Activated CD4-positive, CD25-positive, alpha-beta regulatory T cell (primary cell): ENCODE measurements at places on chromosomes 3 and 15.

GRCh38 chr3:148998715-148999423, 7.5 kb downstream of the GYG1 start:
- no peak for DNase-seq

- DNase-seq, result no peak
These were observed 9.8 kb upstream of the RPP14 start for GRCh38 chr3:58296269-58296668.

- DNase-seq, result no peak
These were observed 794.4 kb upstream of the LMCD1 start for GRCh38 chr3:7707187-7707586.

- no peak for DNase-seq
These were observed 32.6 kb upstream of the PCSK6 start for GRCh38 chr15:101522091-101522490.

GRCh38 chr15:69232144-69232543, 66.6 kb upstream of the PAQR5 start:
- DNase-seq, result no peak

GRCh38 chr3:102307442-102307841, 127.4 kb upstream of the ZPLD1 start:
- no peak for DNase-seq

DNA sequence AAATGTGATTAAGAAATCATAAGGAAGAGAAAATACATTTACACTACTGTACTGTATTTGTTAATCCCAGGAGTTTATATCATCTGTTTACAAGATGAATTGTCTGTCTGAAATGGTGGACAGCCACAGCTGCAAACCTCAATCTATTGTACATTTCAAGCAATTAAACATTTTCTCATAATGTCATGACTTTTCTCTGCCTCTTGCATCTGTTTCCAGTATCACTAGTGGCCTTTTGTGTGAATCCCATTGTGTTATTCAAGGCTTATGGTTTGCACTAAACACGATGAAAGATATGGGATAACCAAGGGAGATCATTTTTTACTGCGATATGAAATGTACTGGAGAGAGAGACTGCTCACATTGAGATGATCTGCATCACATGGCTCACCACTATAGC, 200.2 kb upstream of the LRRN1 start:
- no peak for DNase-seq

GRCh38 chr3:127418560-127419147, 130.8 kb upstream of the PRR20G start:
- DNase-seq, result no peak

GRCh38 chr3:15439476-15439875, 12.1 kb downstream of the EAF1 start:
- DNase-seq, result no peak

DNA sequence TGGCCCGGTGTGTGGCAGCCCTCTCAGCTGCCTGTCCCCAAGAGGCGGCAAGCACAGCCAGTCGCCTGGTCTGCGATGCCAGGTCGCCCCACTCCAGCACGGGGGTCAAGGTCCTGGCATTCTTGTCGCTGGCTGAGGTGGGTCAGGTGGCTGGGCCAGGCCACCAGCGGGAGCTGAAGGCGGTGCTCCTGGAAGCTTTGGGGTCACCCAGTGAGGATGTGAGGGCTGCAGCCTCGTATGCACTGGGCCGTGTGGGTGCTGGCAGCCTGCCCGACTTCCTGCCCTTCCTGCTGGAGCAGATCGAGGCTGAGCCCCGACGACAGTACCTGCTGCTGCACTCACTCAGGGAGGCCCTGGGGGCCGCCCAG, 20.8 kb downstream of the CAND2 start:
- no peak for DNase-seq

GRCh38 chr3:119769394-119770149, 12.3 kb upstream of the NR1I2 start:
- no peak for DNase-seq

DNA sequence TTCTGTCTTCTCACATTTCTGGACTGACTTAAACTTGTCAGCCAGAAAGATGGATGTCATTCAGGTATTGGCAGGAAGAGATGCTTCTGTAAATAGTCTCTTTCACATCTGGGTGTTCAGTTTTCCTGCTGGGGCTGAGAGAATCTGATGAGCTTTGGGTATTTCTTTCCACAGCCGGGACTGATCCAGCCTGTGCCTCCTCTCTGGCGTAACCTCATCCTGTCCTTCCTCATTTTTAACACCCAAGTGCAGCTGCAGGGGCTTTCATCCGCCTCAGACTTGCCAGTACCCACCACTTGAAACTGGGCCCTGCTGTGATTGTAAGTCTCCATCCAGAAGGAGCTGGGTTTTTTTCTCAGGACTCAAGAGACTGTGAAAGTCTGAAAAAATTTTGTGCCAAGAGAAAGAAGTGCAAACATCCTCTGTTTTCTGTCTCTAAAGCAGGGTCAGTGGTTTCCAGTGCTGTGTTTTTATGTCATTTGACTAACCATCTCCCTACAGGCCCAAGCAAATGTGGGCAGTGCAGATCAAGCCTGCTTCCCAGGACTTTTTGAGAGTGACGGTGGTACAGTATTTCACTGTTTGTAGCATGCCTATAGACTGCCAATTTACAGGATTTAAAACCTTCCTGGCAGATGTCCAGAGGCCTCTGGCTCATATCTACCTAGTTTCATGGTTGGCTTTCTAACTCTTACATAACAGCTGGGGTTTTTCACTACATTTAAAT, 342.7 kb downstream of the PTPRG start:
- no peak for DNase-seq

DNA sequence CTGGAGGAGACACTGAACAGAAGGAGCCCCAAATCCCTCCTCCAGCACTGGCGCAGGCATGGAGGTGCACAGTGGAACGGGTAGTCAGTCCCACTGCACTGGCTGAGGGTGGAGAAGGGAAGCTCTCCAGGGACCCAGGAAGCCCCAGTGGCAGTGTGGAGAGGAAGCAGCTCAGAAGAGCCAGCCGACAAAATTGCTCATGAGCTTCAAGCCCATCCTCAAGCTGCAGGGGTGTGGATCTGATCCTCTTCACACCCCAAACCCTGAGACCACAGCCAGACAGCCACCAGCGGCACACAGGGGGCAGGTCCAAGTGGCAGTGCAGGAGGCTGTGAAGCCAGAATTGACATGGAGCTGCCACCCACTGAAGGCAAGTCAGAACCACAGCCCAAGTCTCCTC, 32.1 kb downstream of the CYFIP1 start:
- DNase-seq, result no peak

- DNase-seq, result no peak
These were observed 144.5 kb downstream of the ATP10A start for GRCh38 chr15:25718597-25718996.

- DNase-seq, result no peak
These were observed 42.0 kb upstream of the ATP10A start for GRCh38 chr15:25905140-25905539.

GRCh38 chr3:713006-713621, 379.7 kb upstream of the CNTN6 start:
- DNase-seq, result no peak

- DNase-seq, result no peak
These were observed 41.7 kb downstream of the SNX4 start for GRCh38 chr3:125478326-125478725.

DNA sequence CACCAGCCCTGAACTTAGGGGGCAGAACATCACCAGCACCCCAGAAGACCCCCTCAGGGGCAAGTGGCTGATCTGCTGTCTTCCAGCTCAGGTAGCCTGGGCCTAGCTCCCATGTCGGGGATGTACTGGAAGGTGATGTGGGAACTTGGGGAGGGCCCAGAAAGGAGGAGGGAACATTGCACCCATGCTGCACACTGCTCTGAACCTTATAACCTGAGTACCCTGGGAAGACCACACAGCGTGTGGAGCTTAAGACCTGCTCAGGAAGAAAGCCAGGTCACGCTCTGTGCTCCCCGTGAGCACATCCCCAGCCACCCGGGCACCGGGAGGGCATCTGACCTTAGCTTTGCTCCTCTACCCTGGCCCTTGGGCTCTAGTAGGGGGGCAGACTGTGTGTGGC, 159.4 kb downstream of the ATP10A start:
- no peak for DNase-seq

DNA sequence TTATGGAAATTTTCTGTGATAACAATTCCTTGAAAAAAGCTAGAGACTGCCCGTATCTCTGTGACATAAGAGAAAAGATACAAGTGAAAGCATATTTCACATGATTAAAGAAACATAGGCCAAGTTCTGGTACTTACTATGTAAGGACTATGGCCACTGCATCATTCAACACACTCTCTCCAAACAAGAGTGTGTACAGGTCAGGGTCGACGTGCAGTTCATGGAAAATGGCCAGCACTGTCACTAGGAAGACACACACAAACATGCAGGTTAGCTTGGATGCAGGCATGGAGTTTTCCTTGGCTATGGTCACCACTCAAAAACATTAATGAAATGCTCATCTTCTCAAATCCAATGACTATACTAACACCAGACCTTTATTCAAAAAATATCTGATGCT, 196.2 kb downstream of the SLC9A9 start:
- no peak for DNase-seq

GRCh38 chr3:150084128-150084527, 113.4 kb upstream of the PFN2 start:
- no peak for DNase-seq

DNA sequence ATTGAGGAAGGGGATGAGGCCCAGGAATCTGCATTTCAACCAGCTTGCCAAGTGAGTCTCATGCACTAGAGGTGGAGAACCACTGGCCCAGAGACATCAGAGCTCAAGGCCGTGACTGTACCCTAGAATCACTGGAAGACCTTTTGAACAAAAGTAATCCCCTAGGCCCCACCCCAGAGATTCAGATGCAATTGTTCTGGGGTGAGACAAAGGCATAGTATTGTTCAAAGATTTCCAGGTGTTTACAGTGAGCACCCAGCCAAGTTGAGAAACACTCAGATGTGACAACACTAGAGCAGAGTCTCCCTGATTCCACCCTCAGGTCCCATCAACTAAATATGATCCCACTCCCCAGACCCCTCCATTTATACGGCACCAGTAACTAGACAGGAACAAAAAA, 290.3 kb upstream of the TLE3 start:
- no peak for DNase-seq

GRCh38 chr3:172256101-172256734, 192.0 kb downstream of the GHSR start:
- no peak for DNase-seq

- no peak for DNase-seq
These were observed 579.9 kb upstream of the ZNF717 start for GRCh38 chr3:76365275-76365674.

DNA sequence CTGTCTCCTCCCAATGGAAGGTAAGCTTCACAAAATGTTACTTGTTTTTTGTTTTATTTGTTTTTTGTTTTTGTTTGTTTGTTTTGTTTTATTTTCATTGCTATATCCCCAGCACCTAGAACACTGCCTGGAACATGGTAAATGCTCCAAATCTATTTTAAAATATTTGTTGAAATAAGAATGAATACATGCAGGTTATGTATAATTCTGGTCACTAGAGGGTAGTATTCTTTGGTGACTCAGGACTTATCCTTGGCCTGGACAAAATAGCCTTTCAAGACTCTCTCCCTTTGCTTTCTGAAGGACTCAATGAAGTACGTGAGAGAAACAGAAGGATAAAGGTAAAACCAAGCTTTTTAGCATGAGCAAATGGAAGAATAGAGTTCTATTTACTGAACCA, 46.9 kb upstream of the PPP2R3A start:
- no peak for DNase-seq

- no peak for DNase-seq
These were observed 9.1 kb upstream of the TICRR start for GRCh38 chr15:89566181-89566580.

GRCh38 chr15:88651971-88652370, 13.2 kb downstream of the ISG20 start:
- no peak for DNase-seq

DNA sequence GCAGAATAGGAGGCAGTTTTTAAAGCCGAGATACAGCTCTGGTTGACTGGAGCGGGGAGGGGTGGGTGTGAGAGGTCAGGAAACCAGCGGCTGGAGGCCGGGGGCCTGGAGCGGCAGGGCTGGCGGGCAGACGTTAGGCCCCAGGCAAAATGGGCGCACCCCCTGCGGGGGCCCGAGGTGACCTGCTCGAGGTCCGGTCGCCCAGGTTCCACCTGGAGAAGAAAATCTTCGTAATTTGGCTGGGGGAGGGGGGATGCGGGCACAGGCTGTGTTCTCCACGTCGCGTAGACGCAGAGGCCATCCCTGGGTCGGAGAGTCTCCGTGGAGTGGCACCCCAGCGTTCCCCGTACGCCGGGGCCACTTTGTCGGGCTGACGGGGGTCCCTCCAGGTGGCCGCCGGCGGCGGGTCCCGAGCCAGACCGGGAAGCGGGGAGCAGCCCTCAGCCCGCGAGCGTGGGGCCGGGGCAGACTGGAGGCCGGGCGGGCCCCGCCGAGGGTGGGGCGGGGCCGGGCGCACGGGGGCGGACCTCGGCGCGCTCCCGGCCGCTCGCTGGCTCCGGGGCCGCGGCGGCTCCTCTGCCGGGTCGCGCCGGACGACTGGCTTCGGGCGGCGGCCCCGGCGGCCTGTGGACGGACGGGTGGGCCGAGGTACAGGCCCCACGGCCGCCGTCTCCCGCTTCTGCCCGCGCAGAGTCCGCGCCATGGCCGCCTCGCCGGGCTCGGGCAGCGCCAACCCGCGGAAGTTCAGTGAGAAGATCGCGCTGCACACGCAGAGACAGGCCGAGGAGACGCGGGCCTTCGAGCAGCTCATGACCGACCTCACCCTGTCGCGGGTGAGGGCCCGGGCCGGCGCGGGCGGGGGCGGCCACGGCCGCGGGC, at the start of gene CRTC3:
TSS of gene CRTC3 (plus strand) at position 553 of the 879 bp plus-strand sequence. CDS start at position 702, 149 bp downstream.
- DNase-seq, result peak; percentile 28

- DNase-seq, result no peak
These were observed 4.0 kb downstream of the GCSAM start for GRCh38 chr3:112128843-112129727.

- DNase-seq, result no peak
These were observed 154.5 kb downstream of the STT3B start for GRCh38 chr3:31687020-31687802.

GRCh38 chr3:169964176-169964575, 2.4 kb upstream of the SEC62 start:
- DNase-seq, result no peak

GRCh38 chr15:52805351-52806283, 15.5 kb upstream of the ONECUT1 start:
- no peak for DNase-seq

DNA sequence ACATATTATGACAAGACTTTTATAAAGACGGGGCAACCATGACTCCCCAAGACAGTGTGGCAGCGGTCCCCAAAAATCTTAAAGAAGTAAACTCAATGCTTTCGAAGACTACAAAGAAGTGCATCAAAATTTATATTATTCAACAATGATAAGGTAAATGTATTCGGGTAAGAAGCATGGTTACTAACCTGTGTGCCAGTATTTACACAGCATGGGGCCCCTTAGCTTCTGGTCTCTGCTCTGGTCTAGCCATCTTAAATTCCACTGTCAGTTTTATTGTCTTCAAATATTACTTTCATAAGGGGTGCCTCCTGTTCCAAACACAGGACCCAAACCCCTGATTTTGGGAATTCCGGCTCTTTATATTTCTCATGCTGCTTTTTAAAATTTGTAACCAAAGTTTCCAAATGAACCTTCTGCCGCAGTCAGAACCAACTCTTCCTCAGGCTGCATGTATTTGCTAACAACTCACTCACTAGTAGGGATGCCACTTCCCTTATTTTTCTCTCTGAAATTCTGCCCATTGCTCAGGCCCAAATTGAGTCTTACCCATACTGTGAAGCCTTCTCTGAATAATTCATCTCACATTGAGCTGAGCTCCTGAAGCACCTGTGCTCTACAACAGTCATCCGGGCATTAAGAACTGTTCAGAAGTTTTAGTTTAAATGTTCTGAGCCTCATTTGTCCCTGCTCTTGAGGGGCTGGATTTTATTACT, 1.2 kb downstream of the TTC23 start:
- DNase-seq, result no peak
